ENCODE measurements at places on chromosomes 1 and 21.

- no peaks in the 10 kb centered on the region for H3K27me3 ChIP-seq
- DNase-seq = no peak
- no peak overlapping the region for H3K27ac ChIP-seq
- no peak overlapping the region for H3K4me3 ChIP-seq
These were observed 20.9 kb upstream of the CDCP2 start for GRCh38 chr1:54173681-54174080.

GRCh38 chr1:235402457-235403200 is 35.4 kb downstream of the TBCE start:
- H3K27me3 ChIP-seq = no peaks in the 10 kb centered on the region
- no peak overlapping the region for H3K27ac ChIP-seq
- peaks cover 12% of the 10 kb centered on the region for H3K36me3 ChIP-seq
- H3K4me1 ChIP-seq = no peaks in the 10 kb centered on the region
- DNase-seq = no peak
- H3K4me3 ChIP-seq = no peak overlapping the region

DNA sequence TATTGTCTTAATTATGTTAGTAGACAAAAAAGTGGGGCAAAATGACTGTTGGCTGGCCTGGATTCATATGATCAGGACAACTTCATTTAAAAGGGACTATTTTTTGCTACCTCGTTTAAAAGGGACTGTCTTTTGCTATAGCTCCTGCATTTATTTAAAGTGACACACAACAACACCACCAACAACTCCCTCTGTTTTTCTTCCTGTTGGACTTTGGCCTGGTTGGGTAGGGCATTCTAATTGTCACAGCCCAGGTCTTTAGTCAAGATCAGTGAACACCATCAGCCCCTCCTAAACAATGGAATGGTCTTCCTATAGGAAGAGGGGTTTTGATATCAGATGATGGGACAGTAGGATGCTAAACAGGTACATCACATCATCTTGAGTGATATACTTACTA is 241.8 kb downstream of the GPR52 start:
- H3K4me1 ChIP-seq = no peaks in the 10 kb centered on the region
- no peaks in the 10 kb centered on the region for H3K36me3 ChIP-seq
- H3K4me3 ChIP-seq = no peak overlapping the region
- no peak for DNase-seq
- no peaks in the 10 kb centered on the region for H3K27me3 ChIP-seq

GRCh38 chr1:1112237-1112985 is 3.5 kb downstream of the C1orf159 start:
- no peaks in the 10 kb centered on the region for H3K27me3 ChIP-seq
- no peak overlapping the region for H3K27ac ChIP-seq
- no peak for DNase-seq
- peaks cover 8% of the 10 kb centered on the region for H3K4me1 ChIP-seq

- DNase-seq = no peak
- no peak overlapping the region for H3K4me3 ChIP-seq
- no peaks in the 10 kb centered on the region for H3K27me3 ChIP-seq
- peaks cover 20% of the 10 kb centered on the region for H3K36me3 ChIP-seq
These were observed 104.0 kb upstream of the HP1BP3 start for GRCh38 chr1:20891091-20891490.

- peaks cover 3% of the 10 kb centered on the region for H3K4me1 ChIP-seq
- no peak for DNase-seq
- H3K27ac ChIP-seq = no peak overlapping the region
- H3K4me3 ChIP-seq = no peak overlapping the region
- no peaks in the 10 kb centered on the region for H3K36me3 ChIP-seq
These were observed 93.8 kb upstream of the ETV3 start for GRCh38 chr1:157231846-157232525.

GRCh38 chr1:154290921-154291320 is 18.5 kb downstream of the HAX1 start:
- H3K4me3 ChIP-seq = no peak overlapping the region
- no peaks in the 10 kb centered on the region for H3K4me1 ChIP-seq
- H3K27ac ChIP-seq = no peak overlapping the region
- H3K36me3 ChIP-seq = peaks cover 4% of the 10 kb centered on the region

GRCh38 chr1:43936431-43937151 is 3.0 kb downstream of the ARTN start:
- H3K36me3 ChIP-seq = peaks cover 7% of the 10 kb centered on the region
- peaks cover 10% of the 10 kb centered on the region for H3K27me3 ChIP-seq
- H3K4me3 ChIP-seq = peak overlapping the region; percentile 51
- peak; percentile 17 for DNase-seq
- H3K4me1 ChIP-seq = peaks cover 10% of the 10 kb centered on the region

- H3K4me3 ChIP-seq = no peak overlapping the region
- no peaks in the 10 kb centered on the region for H3K27me3 ChIP-seq
- H3K27ac ChIP-seq = no peak overlapping the region
- peaks cover 42% of the 10 kb centered on the region for H3K36me3 ChIP-seq
- H3K4me1 ChIP-seq = peaks cover 3% of the 10 kb centered on the region
These were observed 59.9 kb downstream of the TP53BP2 start for GRCh38 chr1:223785808-223786207.

GRCh38 chr1:119116725-119117124 is 23.7 kb downstream of the WARS2 start:
- H3K4me1 ChIP-seq = no peaks in the 10 kb centered on the region
- no peaks in the 10 kb centered on the region for H3K36me3 ChIP-seq
- H3K27me3 ChIP-seq = no peaks in the 10 kb centered on the region
- no peak for DNase-seq
- no peak overlapping the region for H3K27ac ChIP-seq

GRCh38 chr1:40762144-40762923 is 21.3 kb upstream of the KCNQ4 start:
- H3K36me3 ChIP-seq = peaks cover 81% of the 10 kb centered on the region
- H3K4me3 ChIP-seq = no peak overlapping the region
- no peaks in the 10 kb centered on the region for H3K27me3 ChIP-seq
- H3K4me1 ChIP-seq = peaks cover 39% of the 10 kb centered on the region

DNA sequence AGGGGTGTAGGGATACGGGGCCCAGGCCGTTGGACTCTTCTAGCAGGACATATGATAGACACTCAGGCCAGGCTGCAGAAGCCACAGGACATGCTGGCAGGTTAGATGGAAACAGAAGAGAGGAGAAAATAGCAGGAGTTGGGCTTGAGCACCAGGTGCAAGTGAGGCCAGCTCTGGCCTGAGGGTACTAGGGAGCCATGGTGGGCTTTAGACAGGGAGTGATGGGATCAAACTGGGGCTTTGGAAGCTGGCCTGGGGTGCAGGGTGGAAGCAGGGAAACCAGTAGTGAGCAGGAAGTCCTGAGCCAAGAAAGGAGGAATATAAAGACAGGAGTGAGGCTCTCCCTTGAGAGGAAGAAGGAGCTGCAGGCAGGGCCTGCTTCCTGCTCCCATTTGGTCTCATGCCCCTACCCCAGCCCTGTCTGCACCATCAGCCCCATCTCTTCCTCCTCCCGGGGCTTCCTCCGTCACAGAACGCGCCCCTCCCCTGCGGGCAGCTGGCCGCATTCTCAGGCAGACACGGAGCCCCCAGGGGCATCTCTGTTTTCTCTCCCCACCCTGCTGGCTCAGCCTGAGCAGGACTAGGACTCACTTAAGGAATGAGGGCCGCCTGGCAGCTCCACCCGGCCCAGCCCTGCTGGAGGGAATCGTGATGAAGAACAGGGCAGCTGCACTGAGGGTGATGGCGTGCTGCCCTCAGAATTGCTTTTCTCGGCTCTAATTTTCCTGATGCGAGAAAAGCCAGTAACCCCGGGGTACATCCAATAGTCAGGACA is 165.5 kb upstream of the TMEM51 start:
- no peak overlapping the region for H3K4me3 ChIP-seq
- H3K36me3 ChIP-seq = no peaks in the 10 kb centered on the region
- H3K27me3 ChIP-seq = no peaks in the 10 kb centered on the region
- H3K4me1 ChIP-seq = no peaks in the 10 kb centered on the region
- no peak for DNase-seq

DNA sequence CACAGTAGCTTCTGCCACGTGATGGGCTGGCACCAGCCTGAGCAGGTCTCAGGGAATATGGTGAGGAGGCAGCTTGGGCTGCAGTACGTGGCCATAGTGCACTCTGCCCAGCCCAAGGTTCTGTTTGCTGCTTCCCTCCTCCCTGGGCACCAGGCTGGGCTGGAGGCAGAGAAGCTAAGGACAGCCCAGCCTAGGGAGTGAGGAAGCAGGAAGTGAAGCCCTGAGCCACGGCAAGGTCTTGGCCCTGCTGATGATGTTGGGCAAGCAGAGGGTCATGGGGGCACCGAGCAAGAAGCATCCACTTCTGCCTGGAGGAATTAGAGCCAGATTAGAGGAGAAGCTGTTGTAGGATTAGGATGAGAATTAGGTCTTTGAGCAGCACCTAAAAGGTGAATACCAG is 326.7 kb upstream of the VAMP3 start:
- H3K4me3 ChIP-seq = no peak overlapping the region
- H3K4me1 ChIP-seq = no peaks in the 10 kb centered on the region
- no peaks in the 10 kb centered on the region for H3K27me3 ChIP-seq
- no peak for DNase-seq

GRCh38 chr1:190864013-190864641 is 386.5 kb upstream of the BRINP3 start:
- no peak for DNase-seq
- no peak overlapping the region for H3K4me3 ChIP-seq
- H3K36me3 ChIP-seq = no peaks in the 10 kb centered on the region

DNA sequence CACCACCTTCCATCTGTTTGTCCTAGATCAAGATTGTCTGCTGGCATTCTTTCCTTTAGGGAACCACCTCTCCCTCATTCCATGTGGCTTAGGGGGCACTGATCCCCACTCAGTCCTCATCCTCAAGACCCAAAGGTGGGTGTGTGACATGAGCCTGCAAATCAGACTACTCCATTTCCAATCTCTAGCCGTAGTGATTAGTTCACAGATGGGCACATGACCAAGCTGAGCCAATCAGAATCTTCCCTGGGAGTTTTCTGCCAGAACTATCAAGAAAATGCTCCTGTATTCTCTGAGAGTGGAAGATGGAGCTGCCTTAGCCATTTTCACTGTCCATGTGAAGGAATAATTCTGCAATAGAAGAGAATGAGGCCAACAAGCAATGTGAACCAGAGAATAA is 19.3 kb upstream of the PTPRF start:
- peaks cover 18% of the 10 kb centered on the region for H3K4me1 ChIP-seq
- no peak overlapping the region for H3K4me3 ChIP-seq
- no peak for DNase-seq
- H3K27ac ChIP-seq = no peak overlapping the region
- H3K27me3 ChIP-seq = peaks cover 4% of the 10 kb centered on the region

DNA sequence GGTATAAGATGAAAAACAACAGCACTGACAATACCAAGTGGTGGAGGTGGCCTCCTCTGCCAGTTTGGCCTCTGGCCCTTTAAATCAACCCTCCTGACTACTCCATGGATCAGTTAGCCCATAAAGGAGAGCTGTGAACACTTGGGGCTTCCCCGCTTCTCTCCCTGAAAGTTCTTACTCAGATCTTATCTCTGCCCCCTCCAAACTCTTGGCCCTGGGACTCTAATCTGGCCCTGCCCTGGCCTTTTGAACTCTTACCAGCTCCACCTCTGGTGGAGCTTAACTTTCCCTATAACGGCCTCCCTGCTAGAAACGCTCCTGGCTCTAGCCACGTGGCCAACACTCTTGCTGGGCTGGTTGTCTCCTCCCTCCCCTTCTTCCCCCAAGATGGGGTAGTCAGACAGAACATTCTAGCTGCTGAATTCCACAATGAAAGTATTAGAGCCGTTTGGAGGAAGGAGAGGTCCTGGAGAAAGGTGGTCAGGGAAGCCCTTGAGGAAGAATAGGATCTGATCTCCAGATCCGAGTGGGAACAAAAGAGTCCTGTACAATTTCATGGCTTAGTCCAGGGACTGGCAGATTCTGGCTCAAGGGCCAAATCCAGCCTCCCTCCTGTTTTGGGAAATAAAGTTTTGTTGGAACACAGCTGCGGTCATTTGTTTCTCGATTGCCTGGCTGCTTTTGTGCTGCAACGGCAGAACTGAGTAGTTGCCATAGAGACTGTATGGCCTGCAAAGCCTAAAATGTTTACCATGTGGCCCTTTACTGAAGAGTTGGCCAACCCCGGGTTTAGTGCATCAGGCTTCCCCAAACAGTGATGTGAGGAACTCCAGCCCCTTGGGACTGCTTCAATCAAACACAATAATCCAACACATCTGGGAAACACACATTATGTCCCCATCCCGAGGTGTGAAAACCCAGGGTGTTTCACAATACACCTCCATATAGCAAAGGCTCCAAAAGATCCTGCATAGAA is 9.5 kb upstream of the PIGR start:
- no peak overlapping the region for H3K27ac ChIP-seq
- H3K4me1 ChIP-seq = peaks cover 12% of the 10 kb centered on the region
- no peaks in the 10 kb centered on the region for H3K36me3 ChIP-seq
- no peak for DNase-seq
- H3K4me3 ChIP-seq = no peak overlapping the region
- H3K27me3 ChIP-seq = no peaks in the 10 kb centered on the region

GRCh38 chr1:208251015-208251414 is 6.8 kb upstream of the PLXNA2 start:
- no peaks in the 10 kb centered on the region for H3K36me3 ChIP-seq
- no peak overlapping the region for H3K4me3 ChIP-seq
- no peak overlapping the region for H3K27ac ChIP-seq
- no peaks in the 10 kb centered on the region for H3K4me1 ChIP-seq
- H3K27me3 ChIP-seq = peaks cover 17% of the 10 kb centered on the region

DNA sequence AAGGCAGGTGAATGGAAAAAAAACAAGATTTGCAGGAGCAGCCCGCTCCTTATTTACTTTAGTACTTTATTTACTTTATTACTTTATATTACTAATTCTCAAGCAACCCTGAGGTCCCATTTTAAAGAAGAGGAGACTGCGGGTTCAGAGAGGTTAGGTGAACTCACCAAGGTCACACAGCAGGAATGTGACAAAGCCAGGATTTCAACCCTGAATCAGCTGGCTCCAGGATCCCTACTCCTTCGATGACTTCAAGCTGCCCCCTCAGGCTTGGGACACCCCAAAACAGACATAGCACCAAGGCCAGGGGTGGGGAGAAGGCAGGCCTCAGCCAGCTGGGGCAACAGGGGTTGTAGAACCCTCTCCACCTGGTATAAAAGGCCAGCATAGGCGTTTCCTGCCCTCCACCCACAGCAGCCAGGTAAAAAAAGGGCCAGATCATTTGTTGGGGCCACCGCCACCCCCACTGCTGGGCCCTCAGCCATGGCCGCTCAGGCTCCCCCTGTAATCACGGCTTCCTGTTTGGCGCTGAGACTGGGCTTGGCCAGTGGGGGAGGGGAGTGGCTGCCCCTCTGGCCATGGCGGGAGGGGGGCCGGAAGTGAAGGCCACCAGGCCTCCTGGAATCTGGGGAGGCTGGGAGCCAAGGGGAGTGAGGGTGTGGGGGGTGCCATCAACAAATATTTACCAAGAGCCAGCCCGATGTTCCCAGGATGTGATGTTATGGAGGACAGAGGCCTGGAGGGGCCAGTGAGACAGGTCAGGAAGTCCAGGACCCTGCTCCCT is 6.6 kb downstream of the SDC3 start:
- H3K36me3 ChIP-seq = no peaks in the 10 kb centered on the region
- H3K4me3 ChIP-seq = no peak overlapping the region
- no peaks in the 10 kb centered on the region for H3K4me1 ChIP-seq
- peaks cover 19% of the 10 kb centered on the region for H3K27me3 ChIP-seq
- DNase-seq = no peak

- no peaks in the 10 kb centered on the region for H3K4me1 ChIP-seq
- H3K36me3 ChIP-seq = no peaks in the 10 kb centered on the region
- no peak overlapping the region for H3K27ac ChIP-seq
- no peak overlapping the region for H3K4me3 ChIP-seq
These were observed 774 bp downstream of the SLC2A7 start for GRCh38 chr1:9025449-9025848.
